ENCODE measurements at places on chromosomes 1 and 21.

DNA sequence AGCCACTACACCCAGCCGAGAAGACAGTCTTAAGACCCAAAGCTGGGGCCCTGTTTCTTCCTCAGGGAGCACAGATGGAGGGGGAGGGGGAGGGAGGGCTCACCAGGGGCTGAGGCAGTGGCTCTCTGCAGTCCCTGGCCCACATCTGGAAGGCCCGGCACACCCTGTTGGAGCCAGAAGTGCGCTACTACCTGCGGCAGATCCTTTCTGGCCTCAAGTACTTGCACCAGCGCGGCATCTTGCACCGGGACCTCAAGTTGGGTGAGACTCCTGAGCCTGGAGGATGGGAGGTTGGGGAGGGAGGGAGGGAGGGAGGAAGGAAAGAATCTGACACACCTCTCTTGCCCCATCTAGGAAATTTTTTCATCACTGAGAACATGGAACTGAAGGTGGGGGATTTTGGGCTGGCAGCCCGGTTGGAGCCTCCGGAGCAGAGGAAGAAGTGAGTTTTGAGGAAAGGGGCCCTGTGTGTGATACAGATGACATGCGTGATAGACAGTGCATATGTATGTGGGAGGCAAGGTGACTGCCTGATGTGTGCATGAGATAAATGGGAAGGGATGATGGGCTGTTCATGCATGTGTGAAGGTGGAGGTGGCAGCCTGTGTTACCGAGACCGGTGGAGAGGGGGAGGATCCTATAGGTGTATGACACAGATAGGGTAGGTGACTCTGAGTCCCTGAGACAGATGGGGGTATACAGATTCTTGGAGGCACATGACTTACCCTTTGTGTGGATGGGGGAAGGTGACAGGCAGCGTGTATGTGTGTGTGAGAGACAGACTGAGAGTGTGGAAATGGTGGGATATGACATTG is 1.5 kb downstream of the PLK3 start:
- DNase-seq: peak; percentile 34

DNA sequence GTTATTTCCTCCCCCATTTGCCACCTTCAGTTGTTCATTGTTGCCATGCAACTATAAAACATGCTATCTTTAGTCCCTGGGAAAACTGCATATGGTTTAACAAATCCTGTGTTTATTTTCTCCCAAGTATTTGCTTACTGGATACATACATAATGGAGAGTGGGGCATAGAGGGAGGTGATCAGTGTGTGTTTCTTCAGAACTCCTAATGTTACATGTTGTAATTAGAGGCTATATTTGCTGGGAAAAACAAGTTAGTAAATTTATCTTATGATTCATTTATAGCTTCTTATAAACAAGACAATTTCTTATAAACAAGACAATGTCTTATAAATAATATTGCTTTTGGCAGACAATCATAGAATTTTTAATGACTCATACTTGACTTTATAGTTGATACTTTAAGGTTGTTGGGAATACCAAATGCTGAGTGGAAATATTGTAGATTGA is 7.3 kb upstream of the GIPC2 start:
- no peak for DNase-seq

- no peak for DNase-seq
Observed at GRCh38 chr1:155646307-155646706, 36.3 kb downstream of the MSTO1 start.

GRCh38 chr1:100130552-100131077 is 2.1 kb downstream of the SASS6 start:
- DNase-seq: no peak

GRCh38 chr1:180094705-180095295 is 59.9 kb upstream of the QSOX1 start:
- no peak for DNase-seq

DNA sequence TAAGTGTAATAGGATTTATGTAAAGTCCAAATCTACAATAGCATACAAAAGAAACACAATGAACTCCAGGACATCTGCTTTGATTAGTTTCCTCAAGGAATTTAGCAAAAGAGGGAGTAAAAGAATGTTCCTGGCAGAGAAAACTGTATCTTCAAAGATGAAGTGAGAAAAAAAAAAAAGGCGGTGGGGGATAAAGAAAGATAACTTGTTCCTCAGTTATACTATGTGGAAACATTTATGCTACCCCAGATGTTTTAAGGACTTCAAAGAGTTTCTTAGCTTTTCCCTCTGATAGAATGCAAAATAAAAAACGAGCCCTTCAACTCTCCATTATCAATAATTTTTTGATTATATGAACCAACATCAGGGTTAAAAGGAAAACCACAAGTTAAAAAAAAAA is 908.9 kb upstream of the ADGRL2 start:
- no peak for DNase-seq

GRCh38 chr21:39313042-39313570 is 326 bp downstream of the BRWD1 start:
- no peak for DNase-seq

GRCh38 chr1:163459539-163459938 is 137.8 kb downstream of the NUF2 start:
- no peak for DNase-seq

GRCh38 chr1:6545276-6546112 is 8.8 kb downstream of the NOL9 start:
- no peak for DNase-seq

GRCh38 chr1:171252482-171252881 is 4.2 kb downstream of the FMO1 start:
- peak; percentile 54 for DNase-seq

DNA sequence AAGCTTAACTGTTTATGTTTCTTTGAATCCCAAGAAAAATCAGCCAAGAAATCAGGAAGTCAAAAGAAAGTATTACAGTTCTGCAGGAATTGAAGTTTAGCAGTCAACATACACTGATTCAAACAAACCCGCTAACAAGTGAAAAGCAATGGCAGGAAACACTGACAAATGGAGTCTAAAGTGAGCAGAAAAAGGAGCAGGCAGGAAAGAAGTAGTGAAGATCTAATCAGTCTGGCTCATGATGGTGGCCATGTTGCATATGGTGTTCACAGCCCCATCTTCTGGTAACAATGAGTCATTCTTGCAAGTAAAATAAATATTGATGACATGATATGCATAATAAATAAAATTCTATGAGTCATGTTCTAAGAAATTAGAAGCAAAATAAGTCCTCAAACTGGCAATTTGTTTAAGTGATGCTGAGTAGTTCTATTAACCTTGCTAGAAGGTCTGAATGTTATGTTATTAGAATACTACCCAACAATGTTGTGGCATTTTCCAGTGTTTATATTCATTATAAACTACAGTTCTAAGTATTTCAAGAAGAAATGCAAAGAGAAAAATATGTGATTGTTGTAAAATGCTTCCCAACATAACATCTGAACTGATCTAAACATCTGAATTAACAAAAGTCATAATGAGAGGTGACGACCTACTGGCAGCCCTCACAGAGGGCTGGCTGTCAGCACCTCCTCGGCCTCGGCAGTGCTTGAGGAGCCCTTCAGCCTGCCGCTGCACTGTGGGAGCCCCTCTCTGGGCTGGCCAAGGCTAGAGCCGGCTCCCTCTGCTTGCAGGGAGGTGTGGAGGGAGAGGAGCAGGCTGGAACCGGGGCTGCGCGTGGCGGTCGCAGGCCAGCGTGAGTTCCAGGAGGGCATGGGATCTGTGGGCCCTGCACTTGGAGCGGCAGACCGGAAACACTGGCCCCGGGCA is 5.7 kb upstream of the ACBD6 start:
- DNase-seq: no peak

DNA sequence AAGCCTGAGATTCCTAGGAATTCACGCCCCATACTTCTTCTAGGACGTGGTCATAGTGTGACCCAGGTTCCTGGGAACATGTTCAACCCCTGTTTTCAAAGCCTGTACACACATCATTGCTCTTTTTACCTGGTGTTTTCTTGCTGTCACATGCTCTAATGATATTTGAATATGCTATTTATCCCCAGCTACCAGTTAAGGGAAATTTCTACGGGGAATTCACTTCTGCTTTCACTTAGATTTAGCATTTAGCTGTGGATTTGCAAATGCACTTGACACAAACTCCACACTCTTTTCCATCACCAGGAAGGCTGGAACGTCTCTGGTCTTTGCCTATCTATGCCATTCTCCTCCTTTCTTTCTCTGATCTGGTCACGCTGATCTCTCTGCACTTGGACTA is 11.3 kb upstream of the SAMSN1 start:
- DNase-seq: no peak

DNA sequence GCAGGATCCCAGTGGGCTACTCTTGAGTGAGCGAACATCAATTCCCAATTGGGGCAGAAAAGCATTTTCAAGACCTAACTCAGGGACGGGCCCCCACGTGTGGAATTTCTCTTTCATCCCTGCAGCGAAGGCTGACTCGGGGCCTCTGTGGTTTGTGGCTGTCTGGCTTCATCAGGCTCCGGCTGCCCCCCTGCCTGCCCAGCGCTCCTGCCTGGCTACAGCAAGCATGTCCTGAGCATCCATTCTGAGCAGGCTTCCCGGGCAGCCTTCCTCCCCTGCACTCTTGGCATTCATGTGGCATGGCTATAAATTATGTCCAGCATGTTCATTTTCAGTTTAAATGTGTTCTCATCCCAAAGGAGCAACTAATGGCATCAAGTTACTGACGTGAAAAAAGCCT is 588.1 kb downstream of the KIF26B start:
- DNase-seq: peak; percentile 47

GRCh38 chr1:8878448-8878697 is at the start of gene ENO1:
Gene ENO1 (minus strand): TSS chr1:8878686. CDS start chr1:8874908, 3,778 bp downstream.
- no peak for DNase-seq

GRCh38 chr1:47024141-47024801 is 802 bp downstream of the CYP4X1 start:
- no peak for DNase-seq

- no peak for DNase-seq
Observed at GRCh38 chr1:107514841-107515240, 374.0 kb downstream of the NTNG1 start.

- no peak for DNase-seq
Observed at GRCh38 chr1:221729771-221730330, 12.0 kb downstream of the DUSP10 start.

GRCh38 chr1:178537382-178538090 is 24.6 kb downstream of the TEX35 start:
- DNase-seq: no peak

DNA sequence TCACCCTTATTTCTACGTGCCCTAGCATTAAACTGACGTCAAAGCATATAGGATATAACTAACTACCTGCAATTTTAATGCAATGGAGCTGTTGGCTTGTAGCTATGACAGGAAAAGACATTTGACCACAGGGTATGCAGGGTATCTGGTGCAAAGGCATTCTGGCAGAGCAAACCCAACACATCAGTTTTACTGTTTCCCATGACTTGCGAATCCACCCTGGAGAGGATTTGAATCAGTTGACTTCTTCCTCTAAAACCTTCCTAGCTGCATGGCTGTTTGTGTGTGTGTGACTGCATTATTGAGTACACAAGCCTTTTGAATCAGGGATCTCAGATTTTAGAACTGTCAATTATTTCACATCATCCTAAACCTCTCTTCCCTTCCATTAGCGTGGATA is 41.7 kb upstream of the SYT14 start:
- no peak for DNase-seq

DNA sequence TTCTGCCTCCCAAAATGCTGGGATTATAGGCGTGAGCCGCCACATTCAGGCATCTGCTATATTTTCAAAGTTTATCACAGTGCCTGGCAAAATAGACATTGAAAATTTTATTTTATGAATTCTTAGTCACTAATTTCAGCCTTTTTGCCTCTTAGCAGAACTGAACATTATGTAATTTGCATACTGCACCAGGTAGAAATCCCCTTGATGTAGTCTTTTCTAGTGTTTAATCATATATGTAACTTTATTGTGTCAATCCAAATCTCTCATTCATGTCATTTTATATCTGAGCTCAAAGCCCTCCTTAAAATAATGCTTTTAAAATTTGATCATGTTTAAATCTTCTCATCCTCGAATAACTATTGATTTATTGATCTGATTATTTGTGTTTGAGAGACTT is 19.2 kb downstream of the WDTC1 start:
- DNase-seq: no peak

- DNase-seq: no peak
Observed at GRCh38 chr1:17725084-17725719, 29.9 kb upstream of the ACTL8 start.

- no peak for DNase-seq
Observed at GRCh38 chr1:201026836-201027235, 3.3 kb upstream of the KIF21B start.

DNA sequence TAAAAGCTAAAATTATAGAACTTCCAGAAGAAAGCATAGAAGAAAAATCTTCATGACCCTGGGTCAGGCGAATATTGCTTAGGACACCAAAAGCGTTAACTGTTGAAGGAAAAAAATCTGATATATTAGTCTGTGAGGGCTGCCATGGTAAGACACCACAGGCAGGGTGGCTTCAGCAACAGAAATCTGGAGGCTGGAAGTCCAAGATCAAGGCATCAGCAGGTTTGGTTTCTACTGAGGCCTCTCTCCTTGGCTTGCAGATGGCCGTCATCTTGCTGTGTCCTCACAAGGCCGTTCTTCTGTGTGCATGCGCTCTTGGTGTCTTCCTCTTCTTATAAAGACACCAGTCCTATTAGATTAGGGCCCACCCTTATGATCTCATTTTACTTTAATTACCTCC is 14.5 kb downstream of the IFNLR1 start:
- DNase-seq: no peak

GRCh38 chr1:158978730-158979129 is 31.0 kb upstream of the IFI16 start:
- DNase-seq: no peak

DNA sequence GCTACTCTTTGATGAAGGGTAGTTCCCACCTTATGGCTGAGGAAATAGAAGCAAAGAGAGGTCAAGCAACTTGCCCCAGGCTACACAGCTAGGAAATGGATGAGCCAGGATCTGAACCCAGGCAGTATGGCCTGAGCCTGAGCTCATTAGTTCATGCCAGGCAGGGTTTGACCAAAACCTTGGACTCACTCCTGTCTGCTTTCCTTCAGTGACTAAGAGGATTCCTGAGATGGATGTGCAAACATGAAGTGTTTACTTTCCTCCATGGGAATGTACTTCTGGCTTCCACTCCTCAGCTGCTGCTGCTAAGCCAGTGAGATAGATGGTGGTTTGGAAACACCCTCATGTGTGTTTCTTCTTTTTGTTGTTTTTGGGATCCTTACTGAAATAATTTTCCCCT is 35.1 kb upstream of the ERRFI1 start:
- no peak for DNase-seq
